Tibial nerve (tissue), 4 donors: ENCODE measurements at places on chromosomes 2 and 18. TPM values are rescaled to one million over a fixed set of nuclear protein-coding genes. Genes with fewer than 3 reads are reported as not detected.

- no peaks in the 10 kb centered on the region for H3K27me3 ChIP-seq
- DNase-seq, result peak; percentile 22
Observed at GRCh38 chr2:156399224-156399949, 36.8 kb upstream of the GPD2 start.

- H3K4me3 ChIP-seq, result no peak overlapping the region
- no peaks in the 10 kb centered on the region for H3K4me1 ChIP-seq
Observed at GRCh38 chr2:235156055-235156454, 204.2 kb downstream of the SH3BP4 start.

- no peaks in the 10 kb centered on the region for H3K4me1 ChIP-seq
- H3K27ac ChIP-seq, result no peak overlapping the region
- no peak for DNase-seq
Observed at GRCh38 chr2:235131334-235132305, 179.8 kb downstream of the SH3BP4 start.

GRCh38 chr2:43400508-43400907 lies 174.1 kb upstream of the ZFP36L2 start:
- DNase-seq, result no peak
- no peaks in the 10 kb centered on the region for H3K27me3 ChIP-seq
- no peaks in the 10 kb centered on the region for H3K36me3 ChIP-seq
- no peak overlapping the region for H3K27ac ChIP-seq
- H3K4me1 ChIP-seq, result no peaks in the 10 kb centered on the region
- H3K4me3 ChIP-seq, result no peak overlapping the region

The TUBA4B gene
- not detected for total RNA-seq
